ENCODE measurements at places on chromosomes 1 and 21.

GRCh38 chr21:26956813-26957212, 10.1 kb downstream of the ADAMTS5 start:
- DNase-seq = no peak

- DNase-seq = no peak
Measured at GRCh38 chr1:19678493-19678892, 13.8 kb downstream of the HTR6 start.

GRCh38 chr1:29971703-29972102, 735.4 kb downstream of the PTPRU start:
- DNase-seq = no peak

DNA sequence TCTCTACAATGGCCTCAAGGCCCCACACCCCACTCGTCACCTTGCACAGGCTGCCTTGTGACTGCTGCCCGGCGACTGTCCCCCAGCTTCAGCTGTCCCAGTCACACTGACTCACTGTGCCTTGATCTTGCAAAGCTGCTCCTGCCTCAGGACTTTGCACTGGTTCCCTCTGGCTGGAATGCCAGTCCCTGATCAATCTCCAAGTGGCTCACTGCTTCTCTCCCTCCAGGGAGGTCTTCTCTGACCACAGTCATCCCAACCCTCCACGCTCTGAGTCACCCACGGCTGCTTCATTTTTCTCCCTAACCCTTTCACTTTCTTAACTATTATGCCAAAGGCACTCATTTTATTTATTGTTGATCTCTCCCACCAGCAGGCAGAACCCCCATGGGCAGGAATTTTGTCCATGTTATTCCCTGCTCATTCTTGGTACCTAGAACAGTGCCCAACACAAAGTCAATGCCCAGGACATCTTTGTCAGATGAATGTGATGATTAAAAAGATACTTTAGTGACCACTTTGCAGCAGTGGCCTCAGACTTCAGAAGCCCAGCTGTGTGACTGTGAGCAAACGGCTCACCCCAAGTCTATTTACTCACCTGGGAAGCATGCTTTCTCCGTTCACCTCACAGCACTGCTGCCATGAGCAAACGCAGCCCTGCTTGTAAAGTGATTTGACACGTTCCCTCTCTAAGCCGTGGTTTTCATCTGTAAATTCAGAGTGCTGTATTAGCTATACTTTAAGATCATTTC, 53.4 kb downstream of the ZBTB18 start:
- DNase-seq = peak; percentile 96

DNA sequence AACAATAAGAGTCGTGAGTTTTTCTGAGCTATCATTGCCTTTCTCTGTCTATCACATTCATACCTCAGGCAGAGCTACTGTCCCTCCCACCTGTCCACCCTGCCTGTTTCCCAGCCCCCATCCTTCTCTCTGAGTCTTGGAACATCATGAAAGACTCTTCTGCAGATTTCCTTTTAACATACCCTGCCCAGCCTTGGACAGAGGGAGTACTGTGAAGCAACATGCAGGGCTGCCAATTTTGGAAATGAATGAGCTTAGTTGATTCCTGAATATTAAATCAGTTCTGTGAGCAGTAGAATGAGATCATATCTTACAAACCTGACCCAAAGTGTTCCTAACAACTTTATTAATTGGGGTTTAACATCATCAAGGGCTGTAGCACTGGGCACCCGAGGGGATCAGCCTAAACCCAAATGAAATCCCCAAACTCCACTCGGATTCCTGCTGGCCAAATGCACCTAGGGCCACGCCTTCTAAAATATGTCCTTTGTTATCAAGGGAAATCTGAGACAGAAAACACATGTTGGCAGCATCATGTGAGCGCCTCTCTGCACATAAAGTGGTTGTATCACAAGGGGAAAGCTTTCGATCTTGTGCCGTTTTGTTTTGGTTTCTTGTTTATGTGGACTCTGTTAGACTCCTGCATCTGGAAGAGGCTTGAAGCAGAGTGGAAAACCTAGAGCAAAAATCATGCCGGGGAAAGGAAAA, 357.6 kb downstream of the KIF26B start:
- DNase-seq = peak; percentile 63

GRCh38 chr1:53878492-53879105, 11.0 kb downstream of the YIPF1 start:
- peak; percentile 56 for DNase-seq

GRCh38 chr1:112298558-112298957, 97.5 kb upstream of the CTTNBP2NL start:
- peak; percentile 50 for DNase-seq

- DNase-seq = no peak
Measured at GRCh38 chr1:204268101-204268500, 54.3 kb upstream of the GOLT1A start.

DNA sequence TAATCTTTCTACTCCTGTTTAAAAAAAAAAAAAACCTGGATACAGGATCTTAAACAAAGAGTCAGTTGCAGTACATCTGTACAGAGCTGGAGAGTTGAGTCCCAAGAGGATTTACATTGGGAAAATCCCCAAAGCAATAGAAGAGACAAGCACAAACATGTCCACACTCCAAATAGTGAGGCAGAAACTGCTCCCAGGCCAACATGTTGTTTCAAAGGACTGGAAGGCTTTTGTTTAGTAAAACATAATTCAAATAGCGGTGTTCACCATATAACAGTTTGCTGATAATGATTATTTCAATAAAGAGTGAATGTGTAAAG, 425.4 kb downstream of the ADGRL2 start:
- DNase-seq = no peak

GRCh38 chr1:40389322-40389803, 15.8 kb downstream of the SMAP2 start:
- DNase-seq = no peak

DNA sequence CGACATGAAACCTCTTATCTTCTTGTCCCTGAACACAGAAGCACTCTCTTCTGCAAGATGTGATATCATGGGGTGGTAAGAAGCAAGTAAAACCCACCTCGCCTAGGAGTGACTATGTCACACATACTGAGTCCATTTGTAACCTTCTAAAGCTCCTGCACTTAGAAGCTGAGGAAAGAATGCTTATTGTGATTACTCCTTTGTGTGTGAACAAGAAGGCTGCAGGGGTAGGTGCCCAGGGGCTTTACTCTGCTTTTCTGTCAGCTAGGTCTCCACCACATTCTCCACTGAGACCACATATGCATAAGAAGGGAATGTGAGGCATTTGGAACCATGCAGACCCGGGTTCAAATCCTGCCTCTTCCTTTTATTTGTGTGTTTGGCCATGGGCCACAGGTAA, 144.3 kb downstream of the DMRTA2 start:
- no peak for DNase-seq

DNA sequence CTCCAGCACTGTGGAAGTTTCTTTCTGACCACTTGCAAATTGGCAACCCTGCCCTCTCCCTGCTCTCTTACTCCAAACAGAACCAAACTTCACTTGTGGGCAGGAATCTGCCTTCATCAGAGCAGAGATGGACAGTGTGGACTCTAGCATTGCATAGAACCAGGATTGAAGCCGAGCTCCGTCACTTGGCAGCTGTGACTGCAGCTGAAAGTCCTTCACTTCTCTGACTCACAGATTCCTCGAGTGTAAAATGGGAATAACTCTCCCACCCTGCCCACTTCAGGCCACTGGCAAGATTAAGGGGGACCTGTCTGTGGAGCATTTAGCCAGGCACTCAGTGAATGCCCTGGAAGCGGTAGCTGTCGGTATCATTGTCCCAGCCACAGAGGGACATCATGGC, 75.7 kb upstream of the ZBTB40 start:
- DNase-seq = no peak

DNA sequence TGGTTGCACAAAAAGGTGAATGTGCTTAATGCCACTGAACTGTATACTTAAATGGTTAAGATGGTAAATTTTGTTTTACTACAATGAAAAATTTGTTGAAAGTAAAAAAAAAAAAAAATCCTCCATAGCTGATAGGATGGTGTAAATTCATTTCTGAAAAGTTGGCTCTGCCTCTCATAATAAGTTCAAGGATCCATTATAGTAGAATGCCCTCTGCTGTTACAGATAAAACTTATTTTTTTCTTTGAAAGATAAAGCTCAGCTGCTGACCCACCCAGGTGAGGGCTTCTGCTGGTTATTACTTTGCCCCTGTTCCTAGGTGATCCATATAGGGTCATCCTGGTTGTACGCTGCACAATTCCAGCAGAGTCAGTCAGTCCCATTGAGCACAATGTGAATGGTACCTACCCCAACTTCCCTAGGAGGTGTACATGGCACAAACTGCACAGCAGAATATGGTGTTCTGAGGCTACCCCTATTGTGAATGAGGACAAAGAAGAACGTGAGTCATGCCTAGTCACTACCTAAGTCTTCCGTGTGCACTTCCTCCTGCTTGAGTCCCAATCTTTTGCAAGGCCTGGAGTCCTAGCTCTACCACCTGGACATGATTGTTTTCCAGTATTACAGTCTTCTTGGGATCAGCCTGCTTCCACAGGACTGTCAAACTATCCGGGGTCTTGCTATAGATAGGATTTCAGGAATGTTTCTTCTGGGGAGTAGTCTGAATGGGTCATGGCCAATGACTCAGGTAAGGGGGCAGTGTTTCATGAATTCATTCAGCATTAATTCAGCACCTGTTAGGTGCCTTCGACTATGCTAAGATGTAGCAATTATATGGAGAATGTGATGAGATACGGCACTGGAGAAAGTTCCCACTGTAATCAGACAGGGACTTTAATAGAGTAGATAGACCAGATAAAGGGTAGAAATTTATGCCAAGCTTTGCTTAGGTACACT, 20.8 kb upstream of the CD5L start:
- DNase-seq = no peak

DNA sequence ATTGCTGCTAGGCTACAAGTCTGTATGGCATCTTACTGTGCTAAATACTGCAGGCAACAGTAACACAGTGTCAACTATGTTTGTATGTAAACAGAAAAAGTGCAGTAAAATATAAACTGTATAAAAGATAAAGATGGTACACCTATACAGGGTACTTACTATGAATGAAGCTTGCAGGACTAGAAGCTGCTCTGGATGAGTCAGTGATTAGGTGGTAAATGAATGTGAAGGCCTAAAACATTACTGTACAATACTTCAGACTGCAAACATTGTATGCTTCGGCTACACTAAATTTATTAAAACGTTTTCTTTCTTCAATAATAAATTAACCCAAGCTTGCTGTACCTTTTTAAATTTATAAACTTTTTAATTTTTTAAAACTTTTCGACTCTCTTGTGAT, 97.1 kb downstream of the HLX start:
- no peak for DNase-seq

GRCh38 chr1:53896635-53897229, 2.7 kb downstream of the DIO1 start:
- DNase-seq = peak; percentile 91

GRCh38 chr1:15148941-15149340, 4.6 kb upstream of the TMEM51 start:
- DNase-seq = no peak

- no peak for DNase-seq
Measured at GRCh38 chr1:204357551-204358490, 1.9 kb downstream of the PLEKHA6 start.

GRCh38 chr1:153922076-153922971, 448 bp downstream of the GATAD2B start:
- peak; percentile 31 for DNase-seq

GRCh38 chr21:34311561-34312330, 52.1 kb upstream of the KCNE2 start:
- no peak for DNase-seq

DNA sequence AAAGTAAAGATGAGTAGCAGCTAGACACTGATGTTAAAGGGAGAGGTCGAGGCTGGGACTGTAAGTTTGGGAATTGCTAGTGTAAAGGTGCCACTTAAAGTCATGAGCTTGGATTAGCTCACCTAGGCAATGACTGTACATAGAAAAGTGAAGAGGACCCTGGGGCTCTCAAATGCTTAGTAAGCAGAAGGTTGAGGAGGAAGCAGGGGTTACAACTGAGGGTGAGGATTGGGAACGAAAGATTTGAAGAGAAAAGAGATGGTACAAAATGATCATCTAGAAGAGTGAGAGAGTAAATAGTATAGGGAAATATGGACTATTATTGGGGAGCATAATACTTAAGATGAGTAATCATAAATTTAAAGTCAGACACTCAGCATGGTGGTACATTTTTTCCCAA, 63.1 kb upstream of the TNFSF4 start:
- DNase-seq = no peak

DNA sequence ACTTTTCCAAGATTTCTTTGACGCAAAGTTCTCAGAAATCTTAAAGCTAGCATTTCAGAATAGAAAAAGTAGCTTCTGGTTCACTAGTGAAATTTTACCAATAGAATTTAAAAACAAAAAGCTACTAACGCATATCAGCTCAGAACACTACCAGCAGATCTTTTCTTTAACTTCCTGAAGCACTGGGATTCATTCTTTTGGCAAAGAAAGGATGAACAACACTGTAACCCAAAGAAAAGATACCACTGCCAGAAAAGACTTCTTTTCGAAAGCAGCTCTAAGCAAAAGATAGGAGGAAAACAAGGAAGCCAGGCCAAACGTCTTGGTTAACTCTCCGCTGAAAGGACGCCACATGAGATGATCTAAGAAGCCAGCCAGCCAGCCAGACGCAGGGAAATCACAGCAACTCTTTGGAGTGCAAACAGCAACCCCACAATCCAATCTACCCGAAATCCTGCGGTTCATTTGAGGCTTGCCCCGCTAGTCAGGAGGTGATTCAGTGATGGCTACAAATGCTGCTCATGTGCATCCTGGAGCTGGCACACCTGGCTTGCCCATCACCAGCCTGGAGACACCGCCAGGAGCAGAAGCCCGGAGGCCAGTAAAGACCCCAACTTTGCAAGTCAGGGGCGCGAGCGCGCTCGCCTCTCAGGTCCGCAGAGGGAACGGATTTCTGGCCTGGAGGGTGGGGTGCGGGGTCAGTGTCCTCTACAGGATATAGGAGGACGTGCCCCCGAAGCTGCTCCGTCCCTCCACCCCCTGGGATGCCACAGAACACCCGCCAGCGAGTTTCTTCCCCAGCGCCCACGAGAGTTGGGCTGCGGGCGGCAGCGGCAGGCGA, 812 bp downstream of the NBPF1 start:
- DNase-seq = peak; percentile 79

DNA sequence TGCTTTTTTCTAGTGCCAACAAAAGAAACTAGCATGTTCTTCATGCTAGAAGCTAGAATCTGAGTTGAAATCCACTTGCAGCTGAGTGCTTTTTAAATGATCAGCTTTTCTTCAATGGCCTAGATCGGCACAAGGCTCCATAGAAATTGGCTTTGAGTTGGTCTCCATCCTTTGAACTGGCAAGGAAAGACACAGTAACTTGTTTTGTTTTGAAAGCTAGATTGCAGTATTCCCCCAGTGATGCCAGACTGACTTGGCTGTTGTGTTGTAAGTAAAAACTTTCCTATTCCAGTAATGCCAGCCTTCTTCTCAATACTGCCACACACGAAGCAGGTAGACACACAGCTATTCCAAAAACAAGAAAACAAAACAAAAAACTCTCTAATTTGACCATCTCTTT, 139.1 kb downstream of the FMN2 start:
- no peak for DNase-seq

- DNase-seq = peak; percentile 11
Measured at GRCh38 chr1:243294723-243295121, 38.9 kb downstream of the SDCCAG8 start.

- peak; percentile 84 for DNase-seq
Measured at GRCh38 chr1:208235982-208236761, 8.0 kb downstream of the PLXNA2 start.
